ENCODE measurements at places on chromosomes 16 and 17.

DNA sequence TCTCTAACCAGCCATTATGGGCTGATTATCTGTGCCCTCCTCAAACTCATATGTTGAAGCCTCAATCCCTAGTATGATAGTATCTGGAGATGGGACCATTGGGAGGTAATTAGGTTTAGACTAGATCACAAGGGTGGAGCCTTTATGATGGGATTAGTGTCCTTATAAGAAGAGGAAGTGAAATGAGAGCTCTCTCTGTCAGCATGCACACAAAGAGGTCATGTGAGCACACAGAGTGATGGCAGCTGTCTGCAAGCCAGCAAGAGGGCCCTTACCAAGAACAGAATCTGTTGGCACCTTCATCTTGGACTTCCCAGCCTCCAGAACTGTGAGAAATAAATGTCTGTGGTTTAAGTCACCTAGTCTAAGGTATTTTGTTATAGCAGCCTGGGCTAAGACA, 101.9 kb downstream of the PCTP start:
- DNase-seq, result no peak

- no peak for DNase-seq
These were observed 123.1 kb downstream of the OR1D5 start for GRCh38 chr17:2940352-2940751.

GRCh38 chr16:11175106-11175786, 80.8 kb downstream of the SOCS1 start:
- no peak for DNase-seq

- DNase-seq, result no peak
These were observed 70.2 kb downstream of the IRF8 start for GRCh38 chr16:85969159-85969558.

DNA sequence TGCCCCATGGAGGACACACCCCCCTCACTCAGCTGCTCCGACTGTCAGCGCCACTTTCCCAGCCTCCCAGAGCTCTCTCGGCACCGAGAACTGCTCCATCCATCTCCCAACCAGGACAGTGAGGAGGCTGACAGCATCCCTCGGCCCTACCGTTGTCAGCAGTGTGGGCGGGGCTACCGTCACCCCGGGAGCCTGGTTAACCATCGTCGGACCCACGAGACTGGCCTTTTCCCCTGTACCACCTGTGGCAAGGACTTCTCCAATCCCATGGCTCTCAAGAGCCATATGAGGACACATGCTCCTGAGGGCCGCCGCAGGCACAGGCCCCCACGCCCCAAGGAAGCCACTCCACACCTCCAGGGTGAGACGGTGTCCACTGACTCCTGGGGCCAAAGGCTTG, 2.1 kb downstream of the ZNF646 start:
- no peak for DNase-seq

GRCh38 chr16:11835891-11836649, 15.3 kb downstream of the RSL1D1 start:
- DNase-seq, result no peak

DNA sequence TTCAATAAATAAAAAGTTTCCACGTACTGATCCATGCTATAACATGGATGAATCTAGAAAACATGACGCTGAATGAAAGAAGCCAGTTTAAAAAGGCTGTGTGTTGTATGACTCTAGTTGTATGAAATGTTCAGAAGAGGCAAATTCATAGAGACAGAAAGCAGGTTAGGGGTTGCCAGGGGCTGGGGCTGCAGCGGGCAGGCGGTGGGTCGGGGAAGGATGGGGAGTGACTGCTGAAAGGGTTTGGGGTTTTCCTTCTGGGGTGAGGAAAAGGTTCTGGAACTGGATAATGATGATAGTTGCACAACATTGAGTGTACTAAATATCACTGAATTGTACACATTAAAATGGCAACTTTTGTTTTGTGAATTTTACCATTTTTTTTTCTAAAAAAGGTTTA, 36.3 kb downstream of the NOL11 start:
- no peak for DNase-seq

GRCh38 chr16:57616241-57616640, 12.2 kb upstream of the ADGRG1 start:
- DNase-seq, result no peak

DNA sequence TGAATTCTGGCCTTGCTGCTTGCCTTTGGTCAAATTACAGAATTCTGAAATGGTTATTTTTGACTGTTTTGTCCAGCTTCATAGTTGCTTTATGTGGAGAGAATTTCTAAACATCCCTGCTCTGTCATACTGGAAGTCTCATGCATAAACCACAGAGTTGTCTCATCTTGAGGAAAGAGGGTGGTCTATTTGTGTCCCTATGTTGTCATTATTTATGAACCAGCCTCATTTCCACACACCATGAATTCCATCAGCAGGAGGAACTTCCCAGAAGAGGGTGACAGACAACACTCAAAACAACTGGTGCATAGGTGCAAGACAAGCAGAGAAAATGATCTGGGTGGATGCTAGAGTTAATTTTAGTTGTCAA, 525.8 kb upstream of the GOT2 start:
- DNase-seq, result no peak

GRCh38 chr17:72388765-72389473, 268.1 kb downstream of the SOX9 start:
- no peak for DNase-seq

DNA sequence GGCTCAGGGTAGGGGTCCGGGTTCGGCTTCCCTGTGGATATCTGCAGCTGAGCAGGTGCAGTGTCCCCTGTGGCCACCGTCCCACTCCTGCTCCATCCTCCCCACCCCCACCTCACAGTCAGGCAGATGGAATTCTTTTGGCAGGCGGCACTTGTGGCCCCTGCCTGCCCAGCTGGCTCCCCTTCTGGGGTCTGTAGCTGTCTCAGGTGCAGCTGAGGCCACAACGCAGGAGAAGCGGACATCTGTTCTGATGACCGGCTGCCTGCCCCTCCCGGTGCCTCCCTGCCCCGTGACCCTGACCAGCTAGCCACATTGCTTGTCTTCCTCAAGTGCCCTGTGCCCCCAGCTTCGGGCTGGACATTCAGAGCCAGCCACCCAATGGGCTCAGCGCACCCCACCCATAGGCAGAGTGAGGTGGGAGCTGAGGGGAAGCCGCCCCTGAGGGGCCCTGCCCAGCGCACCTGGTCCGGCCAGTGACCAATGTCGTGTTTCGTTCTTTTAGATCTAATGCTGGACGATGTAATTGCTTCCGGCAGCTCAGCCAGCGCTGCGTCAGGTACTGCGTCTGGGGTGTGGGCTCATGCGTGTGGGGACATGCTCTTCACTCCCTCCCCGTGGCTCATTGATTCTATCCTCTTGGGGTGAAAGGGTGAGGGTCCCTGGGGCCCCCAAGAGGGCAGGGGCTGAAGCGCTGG, 25.2 kb upstream of the ABCC3 start:
- DNase-seq, result no peak

DNA sequence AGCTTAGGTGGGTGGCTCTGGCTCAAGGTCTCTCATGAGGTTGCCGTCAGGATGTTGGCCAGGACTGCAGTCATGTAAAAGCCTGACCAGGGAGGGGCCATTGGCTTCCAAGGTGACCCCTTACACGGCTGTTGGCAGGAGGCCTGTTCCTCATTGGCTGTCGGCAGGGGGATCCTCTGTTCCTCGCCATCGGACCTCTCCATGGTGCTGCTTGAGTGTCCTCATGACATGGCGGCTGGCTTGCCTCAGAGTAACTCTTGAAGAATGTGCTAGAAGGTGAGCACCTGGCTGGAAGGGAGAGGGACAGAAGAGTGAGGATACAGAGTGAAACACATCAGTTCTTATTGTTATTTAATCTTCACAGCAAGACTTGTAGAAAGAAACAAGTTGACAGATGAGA, 4.7 kb upstream of the RPRML start:
- DNase-seq, result no peak

DNA sequence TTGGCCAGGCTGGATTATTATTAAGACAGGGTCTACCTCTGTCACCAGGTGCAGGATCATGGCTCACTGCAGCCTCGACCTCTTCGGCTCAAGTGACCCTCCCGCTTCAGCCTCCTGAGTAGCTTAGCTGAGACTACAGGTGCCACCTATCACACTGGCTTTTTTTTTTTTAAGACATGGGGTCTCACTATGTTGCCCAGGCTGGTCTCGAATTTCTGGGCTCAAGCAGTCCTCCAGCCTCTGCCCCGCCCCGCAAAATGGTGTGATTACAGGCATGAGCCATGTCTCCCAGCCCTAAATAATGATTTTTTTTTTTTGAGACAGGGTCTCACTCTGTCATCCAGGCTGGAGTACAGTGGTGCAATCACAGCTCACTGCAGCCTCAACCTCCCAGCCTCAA, 5.8 kb downstream of the OVCA2 start:
- no peak for DNase-seq

Measured in CD4-positive, alpha-beta T cell treated with Interleukin-21 for 1 hour (primary cell).